Bladder microvascular endothelial cell (primary cell): ENCODE measurements at places on chromosomes 12 and 14. TPM values are rescaled to one million over a fixed set of nuclear protein-coding genes. Genes with fewer than 3 reads are reported as not detected.

The P2RX2 gene
- not detected in 2 replicates for total RNA-seq

The SMCO3 gene
- total RNA-seq, result under 0.01 and 1.1 TPM in 2 replicates

The PAPLN gene
- total RNA-seq, result 7.8 and 73.1 TPM in 2 replicates

The KLRC4 gene
- total RNA-seq, result not detected in 2 replicates

The BDKRB2 gene
- total RNA-seq, result 1.6 and 2.5 TPM in 2 replicates

The CARMIL3 gene
- total RNA-seq, result not detected in 2 replicates

The CRACR2A gene
- total RNA-seq, result 3.4 and 13.2 TPM in 2 replicates

The RASAL1 gene
- not detected in 2 replicates for total RNA-seq

The INHBC gene
- total RNA-seq, result not detected in 2 replicates

The VEZT gene
- total RNA-seq, result 57.3 and 118 TPM in 2 replicates

The BHLHE41 gene
- 0.06 TPM in 1 of 2 replicates, not detected in the other for total RNA-seq

The CKAP4 gene
- 50.2 and 92.3 TPM in 2 replicates for total RNA-seq

The GNB3 gene
- total RNA-seq, result 0.44 TPM in 1 of 2 replicates, not detected in the other

The UNC79 gene
- 0.06 TPM in 1 of 2 replicates, not detected in the other for total RNA-seq

The PRB2 gene
- total RNA-seq, result not detected in 2 replicates

The MGAT4C gene
- total RNA-seq, result 0.06 TPM in 1 of 2 replicates, not detected in the other

The RTN1 gene
- 0.06 and 0.16 TPM in 2 replicates for total RNA-seq

The BDKRB1 gene
- not detected in 2 replicates for total RNA-seq

The IL31 gene
- total RNA-seq, result not detected in 2 replicates

The EID3 gene
- total RNA-seq, result 5.0 and 17.6 TPM in 2 replicates

The NXPH4 gene
- under 0.01 TPM in 1 of 2 replicates, not detected in the other for total RNA-seq

The CACNA1C gene
- under 0.01 TPM in 2 replicates for total RNA-seq

The NOXRED1 gene
- 0.16 and 0.25 TPM in 2 replicates for total RNA-seq

The KERA gene
- not detected in 2 replicates for total RNA-seq

The LPAR5 gene
- not detected in 2 replicates for total RNA-seq

The TCL1A gene
- not detected in 2 replicates for total RNA-seq

The CCDC197 gene
- not detected in 2 replicates for total RNA-seq

The ACVRL1 gene
- total RNA-seq, result 413 and 443 TPM in 2 replicates

The KITLG gene
- total RNA-seq, result 18.6 and 25.7 TPM in 2 replicates

The CLEC2A gene
- total RNA-seq, result not detected in 2 replicates

The GPR162 gene
- 0.50 and 1.5 TPM in 2 replicates for total RNA-seq

The KLRC2 gene
- not detected in 2 replicates for total RNA-seq

The NINJ2 gene
- 2.8 and 3.1 TPM in 2 replicates for total RNA-seq

The GIT2 gene
- total RNA-seq, result 36.1 and 76.2 TPM in 2 replicates

The ACSS3 gene
- total RNA-seq, result 0.06 and 0.16 TPM in 2 replicates

The PRIMA1 gene
- not detected in 2 replicates for total RNA-seq

The HNF1A gene
- not detected in 2 replicates for total RNA-seq

The TUNAR gene
- not detected in 2 replicates for total RNA-seq

The KRT81 gene
- total RNA-seq, result not detected in 2 replicates

The CABP1 gene
- total RNA-seq, result 0.16 TPM in 1 of 2 replicates, not detected in the other

The NTF3 gene
- total RNA-seq, result 0.16 and 1.4 TPM in 2 replicates

The PTPRR gene
- 0.65 and 0.88 TPM in 2 replicates for total RNA-seq

The CLEC14A gene
- total RNA-seq, result 122 and 339 TPM in 2 replicates

The SYCP3 gene
- total RNA-seq, result 0.13 TPM in 1 of 2 replicates, not detected in the other

The CD163L1 gene
- 4.7 and 15.8 TPM in 2 replicates for total RNA-seq

The ATL1 gene
- total RNA-seq, result 1.8 and 4.0 TPM in 2 replicates

The OR6C2 gene
- total RNA-seq, result not detected in 2 replicates

The SHMT2 gene
- total RNA-seq, result 119 and 184 TPM in 2 replicates

The LRTM2 gene
- total RNA-seq, result not detected in 2 replicates

The FOXM1 gene
- total RNA-seq, result 8.9 and 10.2 TPM in 2 replicates

The MYF6 gene
- not detected in 2 replicates for total RNA-seq

The CLEC2D gene
- 0.81 and 3.7 TPM in 2 replicates for total RNA-seq

The C12orf50 gene
- total RNA-seq, result not detected in 2 replicates

The KRT85 gene
- not detected in 2 replicates for total RNA-seq

The LAG3 gene
- 0.13 and 0.16 TPM in 2 replicates for total RNA-seq

The PTMS gene
- total RNA-seq, result 50.5 and 163 TPM in 2 replicates

The ANO4 gene
- 0.16 and 0.94 TPM in 2 replicates for total RNA-seq

The BCL7A gene
- total RNA-seq, result 3.2 and 9.7 TPM in 2 replicates
